Dermis lymphatic vessel endothelial cell (primary cell): ENCODE measurements at places on chromosomes 1 and 21. TPM values are rescaled to one million over a fixed set of nuclear protein-coding genes. Genes with fewer than 3 reads are reported as not detected.

S100A16 gene
- total RNA-seq = 456 and 493 TPM in 2 replicates

MAN1A2 gene
- total RNA-seq = 44.4 and 49.5 TPM in 2 replicates

OR2L2 gene
- total RNA-seq = not detected in 2 replicates

AZIN2 gene
- 0.54 and 2.3 TPM in 2 replicates for total RNA-seq
